ENCODE measurements at places on chromosomes 7 and 10.

DNA sequence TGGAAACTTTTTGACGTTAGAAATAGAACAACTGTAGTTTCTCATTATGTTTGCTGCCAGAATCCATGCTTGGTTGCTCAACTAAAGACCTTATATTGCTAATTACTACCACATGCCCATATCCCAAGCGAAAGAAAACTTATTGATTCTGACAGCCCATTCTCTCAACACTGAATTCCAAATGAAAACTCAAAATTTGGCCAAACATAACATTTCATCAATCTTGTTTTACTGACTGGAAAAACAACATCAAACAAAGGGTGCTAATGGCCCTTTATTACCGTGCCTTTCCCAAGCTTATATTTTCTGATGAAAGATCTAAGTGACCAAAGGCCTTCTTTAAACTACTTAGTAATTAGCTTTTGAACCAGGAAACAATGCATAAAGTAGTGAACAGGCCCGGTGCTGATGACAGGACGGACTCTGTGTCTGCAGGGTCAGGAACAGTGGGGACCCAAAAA, 531.8 kb downstream of the KCNMA1 start:
- no peak for DNase-seq

DNA sequence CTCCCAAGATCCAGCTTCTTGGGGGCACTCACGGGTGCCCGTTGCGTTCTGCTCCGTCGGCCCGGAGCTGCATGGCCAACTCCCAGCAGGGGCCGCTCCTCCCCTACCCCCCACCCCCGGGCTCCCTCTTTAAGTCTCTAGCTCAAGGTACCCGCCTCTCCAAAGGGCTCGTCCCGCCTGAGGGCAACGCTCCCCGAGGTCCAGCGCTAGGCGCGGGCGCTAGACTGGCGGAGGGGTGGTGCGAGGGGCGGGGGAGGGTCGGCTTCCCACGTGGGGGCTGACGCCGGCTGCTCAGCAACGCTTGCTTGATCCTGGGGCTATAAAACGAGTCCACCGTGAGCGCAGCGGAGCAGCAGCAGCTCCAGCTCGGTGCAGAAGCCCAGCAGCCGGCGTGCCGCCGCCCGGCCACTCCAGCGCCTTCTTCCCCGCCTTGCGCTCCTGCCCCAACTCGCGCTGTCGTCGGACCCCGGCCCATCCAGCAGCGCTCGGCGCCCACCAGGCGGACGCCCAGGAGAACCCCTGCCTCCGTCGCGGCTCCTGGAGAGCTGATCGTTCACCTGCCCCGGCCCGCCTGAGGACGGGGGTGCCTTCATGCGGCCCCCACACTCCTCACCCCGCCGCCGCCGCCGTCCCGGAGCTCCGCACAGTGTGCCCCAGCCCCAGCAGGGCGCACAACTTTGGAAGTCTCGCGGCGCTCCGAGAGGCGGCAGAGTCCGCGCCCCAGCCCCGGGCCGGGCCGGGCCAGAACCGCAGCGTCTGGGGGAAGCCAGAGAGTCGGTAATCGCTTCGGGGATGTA, at the start of gene ADRA2A:
ADRA2A (plus strand) TSS at position 348 of the 797 bp plus-strand sequence. CDS start 968 bp downstream, outside the sequence.
- DNase-seq = peak; percentile 7

DNA sequence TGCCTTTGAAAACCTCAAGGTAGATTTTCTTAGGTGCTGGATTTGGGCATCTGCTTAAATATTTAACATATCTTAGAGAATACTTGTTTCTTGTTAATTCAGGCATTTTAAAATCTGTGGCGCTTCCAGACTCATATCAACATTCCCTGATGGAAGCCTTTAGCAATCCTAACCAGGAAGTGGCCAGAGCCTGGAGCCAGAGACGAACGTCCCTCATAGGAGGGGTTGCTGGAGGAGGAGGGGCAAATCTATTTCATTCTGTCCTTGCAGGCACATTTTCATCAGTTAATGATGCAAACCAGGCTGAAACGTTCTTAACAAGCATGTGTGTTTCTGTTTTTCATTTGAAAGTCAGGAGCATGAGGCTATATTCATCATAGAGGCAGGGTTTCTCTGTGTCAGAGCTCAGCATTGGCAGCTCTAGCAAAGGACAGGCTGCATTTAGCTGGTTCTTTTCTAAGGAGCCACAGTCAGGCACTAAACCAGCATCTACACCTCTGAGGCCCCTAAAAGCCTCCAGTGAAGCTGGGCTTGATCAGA, 17.8 kb upstream of the IFIT2 start:
- no peak for DNase-seq

GRCh38 chr7:41592794-41593193, 110.1 kb downstream of the INHBA start:
- DNase-seq = no peak

- DNase-seq = no peak
Measured at GRCh38 chr10:20288060-20288459, 471.8 kb downstream of the PLXDC2 start.

GRCh38 chr7:130322615-130323014, 22.0 kb upstream of the CPA5 start:
- no peak for DNase-seq

DNA sequence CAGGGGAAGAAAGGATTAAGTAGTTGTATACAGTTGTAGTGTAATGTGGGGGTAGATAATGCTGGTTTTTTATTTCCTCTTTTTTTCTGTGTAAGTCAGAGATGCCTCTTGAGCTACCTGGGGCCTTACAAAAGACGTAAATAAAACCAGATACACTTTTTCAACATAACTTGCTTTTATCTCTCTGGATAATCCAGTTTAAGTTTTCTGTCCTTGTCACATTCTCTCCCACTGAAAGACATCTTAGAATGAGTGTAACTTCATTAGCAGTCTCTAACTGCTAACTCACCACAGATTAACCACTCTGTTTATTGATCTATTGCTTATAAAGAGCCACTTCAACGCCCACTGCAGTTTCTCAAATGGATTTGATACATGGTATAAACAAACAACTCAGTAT, 64.1 kb upstream of the LRRN3 start:
- DNase-seq = no peak

DNA sequence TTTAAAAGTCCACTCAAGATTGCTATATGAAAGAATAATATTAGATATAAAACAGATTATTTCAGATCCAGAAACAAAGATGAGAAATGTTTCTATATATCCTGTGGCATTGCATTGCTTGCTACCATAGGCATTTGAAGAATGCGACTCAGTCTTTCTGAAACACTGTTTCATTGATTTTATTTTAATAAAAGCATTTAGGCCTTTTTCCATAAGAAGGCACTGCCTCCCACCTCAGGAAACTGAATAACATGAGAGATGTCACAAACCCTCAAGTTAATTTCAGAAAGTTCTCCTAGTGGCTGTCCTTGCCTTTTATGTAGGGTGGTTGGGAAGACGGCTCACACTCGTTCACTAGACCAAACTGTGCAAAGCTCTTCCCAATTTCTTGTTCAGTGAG, 23.3 kb downstream of the PRPS1L1 start:
- no peak for DNase-seq

- no peak for DNase-seq
Measured at GRCh38 chr10:69801434-69802315, at the start of gene COL13A1. COL13A1 (plus strand) TSS chr10:69801906; CDS start chr10:69802424, 518 bp downstream.

DNA sequence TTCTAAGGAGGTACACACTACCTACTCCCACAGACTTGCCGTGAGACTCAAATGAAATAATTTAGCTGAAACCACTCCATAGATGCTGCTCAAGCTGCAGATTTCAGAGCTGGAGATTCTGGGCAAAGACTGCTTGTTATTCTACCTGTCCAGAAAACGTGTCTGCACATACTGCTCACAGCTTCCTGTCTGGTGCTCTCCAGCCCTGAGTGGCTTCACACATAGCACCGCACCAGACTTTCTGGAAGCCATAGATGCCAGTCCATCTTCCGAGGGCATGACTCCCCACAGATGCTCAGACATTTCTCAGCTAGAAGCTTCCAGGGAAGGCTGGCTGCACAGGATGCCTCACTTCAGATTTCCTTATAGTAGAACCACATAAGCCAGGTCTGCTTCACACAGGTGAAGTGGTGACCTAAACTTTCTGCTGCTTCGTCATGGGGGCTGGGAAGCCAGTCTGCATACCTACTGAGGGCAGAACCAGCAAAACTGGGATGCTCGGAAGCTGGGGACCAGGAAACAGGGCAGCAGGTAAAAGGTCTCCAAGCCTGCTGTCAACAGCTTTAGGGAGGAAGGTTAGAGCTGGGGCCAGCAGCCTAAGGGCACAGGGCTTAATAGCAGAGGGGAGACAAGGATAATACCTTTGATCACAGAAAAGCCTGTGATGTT, 18.2 kb downstream of the CCDC6 start:
- DNase-seq = no peak

- DNase-seq = no peak
Measured at GRCh38 chr7:122438492-122438891, 133.9 kb upstream of the FEZF1 start.

GRCh38 chr10:112950714-112951358, 789 bp downstream of the TCF7L2 start:
- DNase-seq = peak; percentile 6

GRCh38 chr7:106288263-106288662, 3.5 kb upstream of the NAMPT start:
- no peak for DNase-seq

- DNase-seq = no peak
Measured at GRCh38 chr7:128888756-128889095, 21.8 kb downstream of the KCP start.
